ENCODE measurements at places on chromosomes 1 and 21.

DNA sequence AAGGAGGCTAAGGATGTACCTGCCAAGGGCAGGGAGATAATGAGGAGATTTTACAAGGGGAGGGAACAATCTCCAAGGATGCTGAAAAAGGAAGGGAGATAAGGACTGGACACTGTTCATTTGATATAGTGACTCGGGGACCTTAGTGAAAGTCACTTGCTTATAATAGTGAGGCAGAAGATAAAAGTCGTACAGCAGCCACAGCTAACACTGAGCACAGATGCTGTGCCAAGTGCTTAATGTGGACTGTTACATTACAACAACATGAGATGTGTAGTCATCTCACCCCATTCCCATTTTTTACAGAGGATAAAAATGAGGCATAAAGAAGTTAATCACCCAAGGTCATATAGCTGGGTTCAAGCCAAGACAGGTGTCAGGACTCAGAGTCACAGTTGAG lies 181.9 kb downstream of the FGGY start:
- no peak for DNase-seq

DNA sequence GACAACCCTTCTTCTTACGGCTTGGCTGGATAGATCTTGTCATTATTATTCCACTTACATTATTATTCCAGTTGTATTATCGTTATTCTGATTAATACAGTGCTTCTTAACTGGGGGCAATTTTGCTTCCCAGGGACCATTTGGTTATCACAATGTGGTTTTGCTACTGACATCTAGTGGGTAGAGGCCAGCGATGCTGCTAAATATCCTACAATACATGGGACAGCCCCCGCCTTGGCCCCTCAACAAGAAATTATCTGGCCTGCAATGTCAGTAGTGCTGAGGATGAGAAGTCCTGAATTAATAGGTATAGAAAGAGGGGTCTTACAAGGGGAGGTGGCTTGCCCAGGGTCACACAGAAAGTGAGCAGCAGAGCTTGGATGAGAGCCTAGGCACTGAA lies 105.6 kb downstream of the PTPRU start:
- no peak for DNase-seq

- DNase-seq, result no peak
Observed at GRCh38 chr1:3410142-3410925, 44.1 kb upstream of the ARHGEF16 start.

DNA sequence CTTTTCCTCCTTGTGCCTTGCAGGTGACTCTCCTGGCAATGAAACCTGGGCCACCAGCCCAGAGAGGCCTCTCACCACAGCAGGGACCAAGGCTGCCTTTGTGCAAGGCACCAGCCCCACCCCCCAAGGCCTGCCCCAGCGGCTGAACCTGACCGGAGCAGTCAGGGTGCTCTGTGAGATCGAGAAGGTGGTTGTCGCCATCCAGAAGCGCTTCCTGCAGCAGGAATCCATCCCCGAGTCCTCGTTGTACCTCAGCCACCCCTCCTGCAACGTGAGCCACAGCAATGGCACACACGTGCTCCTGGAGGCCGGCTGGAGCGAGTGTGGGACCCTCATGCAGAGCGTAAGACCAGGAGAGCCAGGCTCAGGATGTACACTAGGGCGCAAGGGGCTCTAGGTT lies 51.7 kb downstream of the UMODL1 start:
- DNase-seq, result no peak

DNA sequence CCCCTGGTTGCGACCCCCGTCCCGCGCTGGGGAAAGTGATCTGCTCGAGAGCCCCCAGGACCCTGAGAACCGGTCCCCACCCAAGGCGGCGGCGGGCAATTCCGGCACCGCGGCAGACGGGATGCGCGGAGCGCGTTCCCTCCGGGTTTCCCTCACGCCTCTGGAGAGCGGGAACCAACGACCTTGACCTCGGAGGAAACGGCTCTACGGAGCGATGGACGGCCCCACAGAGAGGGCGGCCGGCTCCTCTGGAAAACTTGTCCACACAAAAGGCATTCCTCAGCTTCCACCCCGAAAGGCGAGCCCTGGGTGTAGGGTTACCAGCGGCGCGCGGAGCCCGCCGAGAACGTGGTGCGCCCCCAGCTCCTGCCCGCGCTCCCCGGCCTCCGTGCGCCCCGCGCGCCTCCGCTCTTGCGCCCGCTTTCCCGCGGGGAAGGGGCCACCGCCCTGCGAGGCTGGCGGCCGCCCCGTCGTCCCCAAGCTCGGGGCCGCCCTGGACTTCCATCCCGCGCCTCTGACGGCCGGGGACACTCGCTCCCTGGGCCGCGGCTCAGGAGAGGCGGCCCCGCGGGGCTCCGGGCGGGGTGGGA lies 391 bp upstream of the KIAA1614 start:
- DNase-seq, result no peak

GRCh38 chr1:22031214-22031962 lies 21.1 kb upstream of the CDC42 start:
- no peak for DNase-seq

GRCh38 chr1:217274927-217275654 lies 355.8 kb downstream of the GPATCH2 start:
- DNase-seq, result no peak

GRCh38 chr1:182397653-182398393 lies 2.6 kb downstream of the TEDDM1 start:
- DNase-seq, result no peak

- DNase-seq, result no peak
Observed at GRCh38 chr1:206739411-206740076, 31.0 kb upstream of the IL19 start.

GRCh38 chr21:31479714-31480113 lies 135.7 kb upstream of the TIAM1 start:
- DNase-seq, result no peak

DNA sequence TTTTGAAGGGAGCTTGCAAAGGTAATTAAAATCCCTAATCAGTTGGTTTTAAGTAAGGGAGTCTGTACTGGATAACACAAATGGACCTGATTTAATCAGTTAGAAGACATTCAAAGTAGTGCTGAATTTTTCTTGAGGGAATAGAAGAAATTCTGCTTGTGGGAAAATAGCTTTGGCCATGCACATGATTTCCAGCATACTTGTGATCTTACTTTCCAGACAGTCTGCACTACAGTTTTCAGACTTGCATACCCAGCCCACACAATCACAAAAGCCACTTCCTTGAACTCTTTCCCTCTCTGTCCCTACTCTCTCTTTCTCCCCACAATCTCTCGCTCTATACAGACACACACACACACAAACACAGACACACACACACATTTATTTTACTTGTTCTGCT lies 852.1 kb downstream of the PLA2G4A start:
- DNase-seq, result no peak

- no peak for DNase-seq
Observed at GRCh38 chr1:95197616-95198252, 36.3 kb upstream of the RWDD3 start.

- DNase-seq, result no peak
Observed at GRCh38 chr1:24874611-24875234, 55.4 kb downstream of the RUNX3 start.

- DNase-seq, result no peak
Observed at GRCh38 chr1:116455509-116455908, 82.5 kb downstream of the ATP1A1 start.

DNA sequence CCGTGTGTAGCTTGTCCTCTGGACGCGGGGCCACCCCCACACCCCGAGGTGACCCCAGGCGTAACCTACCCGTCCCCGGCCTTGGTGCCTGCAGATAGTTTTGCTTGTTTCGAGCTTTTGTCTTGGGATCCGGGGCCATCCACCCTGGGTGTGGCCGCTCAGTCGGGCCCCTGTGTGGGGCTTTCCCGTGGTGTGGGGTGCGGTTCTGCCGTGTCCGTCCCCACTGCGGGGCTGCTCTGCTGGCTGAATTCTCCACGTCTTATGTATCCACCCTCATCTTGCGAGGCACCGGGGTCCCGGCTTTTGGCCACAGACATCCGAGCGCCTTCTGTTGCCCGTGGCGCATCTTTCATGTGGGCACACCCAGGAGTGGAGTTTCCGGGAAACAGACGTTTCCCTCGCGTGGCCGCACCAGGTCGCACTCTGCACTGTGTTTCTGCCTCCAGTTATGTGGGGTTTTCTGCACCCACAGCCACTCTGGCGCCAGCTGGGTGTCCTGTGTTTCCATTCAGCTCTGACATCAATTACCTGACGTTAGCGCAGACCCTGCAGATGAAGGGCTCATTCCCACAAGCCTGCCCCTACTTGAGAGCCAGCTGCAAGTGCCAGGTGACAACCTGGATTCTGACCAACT lies 64.9 kb downstream of the PRKCZ start:
- DNase-seq, result no peak

GRCh38 chr1:15876357-15877055 lies 29.0 kb downstream of the SPEN start:
- DNase-seq, result no peak

DNA sequence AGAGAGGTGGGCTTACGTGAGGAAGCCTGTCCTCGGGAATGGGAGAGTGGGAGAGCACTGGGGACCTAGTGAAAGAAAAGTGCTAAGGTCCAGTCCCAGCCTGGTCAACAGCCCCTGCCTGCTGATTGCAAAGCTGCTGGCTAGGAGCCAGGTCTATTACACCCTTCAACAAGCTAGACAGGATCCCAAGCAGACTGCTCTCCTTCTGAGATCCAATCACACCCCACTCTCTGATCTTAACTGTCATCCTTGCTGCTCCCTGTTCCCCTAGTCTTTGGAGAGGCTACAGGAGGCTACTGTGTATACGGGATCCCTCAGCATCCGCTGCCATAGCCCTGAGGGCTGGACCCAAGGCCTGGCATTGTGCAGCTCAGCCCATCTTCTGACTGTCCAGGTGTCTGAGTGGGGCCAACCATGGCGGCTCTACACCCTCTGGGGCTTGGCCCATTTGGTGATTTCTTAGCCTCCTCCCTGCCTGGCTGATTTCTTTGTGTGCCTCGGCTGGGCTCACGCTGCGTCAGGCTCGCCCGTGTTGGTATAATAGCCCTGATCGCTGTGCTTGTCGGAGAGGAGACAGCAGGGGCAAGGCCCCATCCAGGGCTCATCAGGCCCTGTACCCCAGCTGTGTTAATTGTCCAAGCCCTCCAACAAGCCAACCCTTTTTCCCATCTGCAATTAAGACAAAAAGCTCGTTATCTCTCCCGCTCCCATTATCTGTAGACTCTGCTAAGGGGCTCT lies 43.9 kb downstream of the NAV1 start:
- DNase-seq, result no peak

- DNase-seq, result no peak
Observed at GRCh38 chr1:60916906-60917305, 165.5 kb upstream of the NFIA start.

DNA sequence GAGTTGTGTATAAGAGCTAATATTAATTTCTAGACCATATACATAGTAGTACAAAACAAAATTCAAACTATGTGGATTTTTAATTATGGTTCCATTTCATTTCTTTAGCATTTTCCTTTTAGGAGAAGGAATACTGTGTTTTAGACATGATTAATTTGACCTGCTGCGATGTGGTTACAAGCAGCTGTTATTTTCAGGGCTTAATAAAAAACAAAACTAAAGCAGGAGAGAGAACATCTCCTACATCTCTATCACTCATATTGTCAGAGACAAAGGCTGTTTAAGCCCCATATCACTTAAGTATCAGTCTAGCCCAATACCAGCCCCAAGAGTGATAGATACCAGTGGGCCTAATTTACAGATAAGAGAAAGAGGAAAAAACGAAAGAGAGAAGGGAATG lies 47.6 kb downstream of the ILDR2 start:
- DNase-seq, result no peak

- peak; percentile 65 for DNase-seq
Observed at GRCh38 chr1:29793101-29793546, 556.8 kb downstream of the PTPRU start.

- DNase-seq, result no peak
Observed at GRCh38 chr1:77704736-77705135, 22.3 kb upstream of the ZZZ3 start.

- no peak for DNase-seq
Observed at GRCh38 chr1:30610917-30611316, 112.5 kb downstream of the MATN1 start.

DNA sequence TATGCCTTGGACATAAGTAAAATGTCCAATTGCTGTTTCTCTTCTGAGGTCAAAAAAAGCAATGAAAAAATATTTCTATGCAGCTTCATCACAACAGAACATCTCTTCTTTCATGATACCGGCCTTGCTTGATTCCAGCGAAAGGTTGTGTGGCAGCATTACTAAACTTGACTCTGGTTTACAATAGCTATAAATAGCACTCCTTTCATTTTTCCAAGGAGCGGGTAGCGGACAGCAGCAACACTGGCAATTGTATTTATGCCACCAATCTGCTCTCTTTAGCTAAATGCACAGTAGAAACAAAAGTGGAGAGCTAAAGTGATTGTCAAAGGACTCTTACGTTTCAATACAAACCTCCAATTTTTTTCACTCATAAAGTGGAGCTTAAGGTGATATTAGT lies 7.5 kb upstream of the DAB1 start:
- no peak for DNase-seq

GRCh38 chr1:109933856-109934711 lies 23.4 kb downstream of the CSF1 start:
- DNase-seq, result no peak

DNA sequence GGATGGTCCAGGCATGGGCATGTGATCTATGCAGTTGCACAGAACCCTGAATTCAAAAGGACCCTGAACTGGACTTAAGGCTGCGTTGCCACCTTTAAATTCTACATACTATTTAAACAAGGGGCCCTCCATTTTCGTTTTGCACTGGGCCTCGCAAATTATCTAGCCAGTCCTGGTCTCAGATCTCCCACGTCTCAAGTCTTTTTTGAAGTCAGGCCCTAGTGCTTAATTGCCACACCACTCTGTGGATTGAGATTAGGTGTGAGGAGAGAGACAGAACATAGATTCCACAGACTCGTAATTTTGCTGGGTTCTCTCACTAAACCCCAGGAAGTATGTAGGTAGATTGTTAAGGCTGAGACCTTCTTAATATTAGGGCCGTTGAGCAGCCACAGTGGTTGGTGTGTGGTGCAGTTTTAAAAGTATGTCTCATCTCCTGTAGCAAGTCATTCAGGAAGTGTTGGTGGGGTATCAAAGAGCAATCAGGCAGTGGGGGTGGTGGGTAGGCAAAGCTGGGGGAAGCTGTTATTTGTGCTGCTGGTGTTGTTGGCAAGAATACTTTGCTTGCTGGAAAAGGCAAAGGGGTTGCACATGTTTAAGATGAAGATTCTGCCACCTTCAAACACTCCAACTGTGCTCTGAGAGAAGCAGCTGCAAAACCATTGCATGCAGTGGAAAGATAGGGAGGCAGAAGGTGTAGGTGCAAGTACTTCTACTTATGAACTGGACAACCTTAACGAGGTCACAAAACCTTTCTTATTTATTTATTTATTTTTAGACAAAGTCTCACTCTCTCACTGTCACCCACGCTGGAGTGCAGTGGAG lies 11.2 kb downstream of the CD84 start:
- no peak for DNase-seq

DNA sequence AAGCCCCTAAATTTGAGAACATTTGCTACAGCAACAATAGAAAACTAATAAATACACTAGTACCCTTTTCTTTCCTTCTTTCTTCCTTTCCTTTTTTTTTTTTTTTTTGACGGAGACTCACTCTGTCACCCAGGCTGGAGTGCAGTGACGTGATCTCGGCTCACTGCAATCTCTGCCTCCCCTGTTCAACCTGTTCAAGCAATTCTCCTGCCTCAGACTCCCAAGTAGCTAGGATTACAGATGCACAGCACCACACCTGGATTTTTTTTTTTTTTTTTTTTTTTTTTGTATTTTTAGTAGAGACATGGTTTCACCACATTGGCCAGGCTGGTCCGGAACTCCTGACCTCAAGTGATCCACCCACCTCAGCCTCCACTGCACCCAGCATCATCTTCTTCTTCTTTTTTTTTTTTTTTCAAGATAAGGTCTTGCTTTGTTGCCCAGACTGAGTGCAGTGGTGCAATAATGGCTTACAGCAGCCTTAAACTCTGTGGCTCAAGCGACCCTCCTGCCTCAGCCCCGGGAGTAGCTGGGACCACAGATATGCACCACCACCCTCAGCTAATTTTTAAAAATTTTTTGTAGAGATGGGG lies 19.6 kb upstream of the CBR3 start:
- no peak for DNase-seq
